ENCODE measurements at places on chromosomes 3 and 15. TPM values are rescaled to one million over a fixed set of nuclear protein-coding genes. Genes with fewer than 3 reads are reported as not detected.

GRCh38 chr3:54235998-54236397 is 113.6 kb downstream of the CACNA2D3 start:
- H3K36me3 ChIP-seq, result no peaks in the 10 kb centered on the region
- H3K27ac ChIP-seq, result no peak overlapping the region
- H3K4me1 ChIP-seq, result no peaks in the 10 kb centered on the region

GRCh38 chr3:131200636-131201199 is 174.0 kb downstream of the NEK11 start:
- no peak overlapping the region for H3K4me3 ChIP-seq
- no peak overlapping the region for H3K27ac ChIP-seq
- no peaks in the 10 kb centered on the region for H3K36me3 ChIP-seq
- no peak for DNase-seq

DNA sequence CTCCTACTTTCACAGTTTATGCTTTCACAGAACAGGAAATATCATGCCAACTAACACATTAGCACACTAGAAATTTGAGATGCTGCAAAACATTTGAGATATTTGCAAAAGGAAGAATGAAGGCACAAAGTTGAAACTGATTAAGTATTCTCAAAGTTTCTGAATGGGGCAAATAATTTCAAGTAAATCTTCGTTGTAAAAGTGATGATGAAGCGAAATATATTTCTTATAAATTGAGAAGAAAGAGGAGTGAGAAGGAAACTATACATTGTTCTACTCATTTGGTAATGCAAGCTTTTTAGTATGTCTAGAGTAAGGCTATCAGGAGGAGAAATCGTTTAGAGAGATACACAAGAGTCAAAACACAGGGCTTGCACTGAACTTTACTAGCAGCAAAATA is 24.3 kb upstream of the LSAMP start:
- H3K27ac ChIP-seq, result no peak overlapping the region
- no peak for DNase-seq
- no peak overlapping the region for H3K4me3 ChIP-seq
- no peaks in the 10 kb centered on the region for H3K27me3 ChIP-seq
- H3K36me3 ChIP-seq, result no peaks in the 10 kb centered on the region

GRCh38 chr3:46065750-46066256 is 38.5 kb upstream of the XCR1 start:
- no peaks in the 10 kb centered on the region for H3K36me3 ChIP-seq
- DNase-seq, result no peak
- H3K4me3 ChIP-seq, result no peak overlapping the region
- no peak overlapping the region for H3K27ac ChIP-seq

DNA sequence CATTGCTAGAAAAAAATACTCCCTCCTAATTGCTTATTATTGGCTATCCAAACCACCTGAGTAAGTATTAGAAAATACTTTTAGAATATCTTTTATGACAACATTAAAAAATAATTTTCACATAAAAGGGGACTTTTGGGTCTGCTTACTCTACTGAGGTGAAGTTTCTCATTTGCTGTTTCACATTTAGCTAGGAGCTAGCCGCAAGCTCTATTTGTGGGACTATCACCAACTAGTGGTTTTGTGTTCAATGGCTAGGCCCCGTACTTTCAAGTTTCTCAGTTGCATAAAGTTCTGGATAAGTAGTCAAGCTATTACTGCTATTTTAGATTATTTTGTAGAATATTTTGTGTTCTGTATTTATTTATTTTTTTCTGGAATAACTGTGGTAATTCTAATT is 244.2 kb upstream of the SLITRK3 start:
- H3K27me3 ChIP-seq, result no peaks in the 10 kb centered on the region
- no peaks in the 10 kb centered on the region for H3K36me3 ChIP-seq
- no peak overlapping the region for H3K27ac ChIP-seq
- H3K4me1 ChIP-seq, result no peaks in the 10 kb centered on the region
- no peak overlapping the region for H3K4me3 ChIP-seq

- no peak overlapping the region for H3K27ac ChIP-seq
- no peaks in the 10 kb centered on the region for H3K4me1 ChIP-seq
- peaks cover 18% of the 10 kb centered on the region for H3K27me3 ChIP-seq
Observed at GRCh38 chr15:81176291-81176893, 20.3 kb upstream of the IL16 start.

DNA sequence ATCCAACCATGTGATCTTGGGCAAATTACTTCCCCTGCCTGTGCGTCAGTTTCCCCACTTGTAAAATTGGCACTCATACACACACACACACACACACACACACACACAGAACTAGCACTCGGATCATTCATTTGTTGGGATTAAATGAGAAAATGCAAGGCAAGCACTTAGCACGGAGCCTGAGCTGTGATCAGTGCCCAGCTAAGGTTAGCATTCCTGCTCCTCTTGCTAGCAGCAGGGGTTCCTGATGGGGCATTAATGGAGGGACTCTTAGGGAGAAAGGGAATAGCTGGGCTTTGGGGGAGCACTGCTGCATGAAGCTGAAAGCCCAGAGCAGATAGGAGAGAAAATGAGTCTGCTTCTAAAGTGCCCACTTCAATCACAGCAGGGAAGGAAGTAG is 187.7 kb upstream of the C2CD4B start:
- DNase-seq, result no peak
- no peaks in the 10 kb centered on the region for H3K4me1 ChIP-seq
- no peak overlapping the region for H3K27ac ChIP-seq

- peaks cover 23% of the 10 kb centered on the region for H3K36me3 ChIP-seq
- no peaks in the 10 kb centered on the region for H3K27me3 ChIP-seq
- no peak overlapping the region for H3K4me3 ChIP-seq
- DNase-seq, result no peak
Observed at GRCh38 chr3:119826711-119827608, 45.1 kb downstream of the NR1I2 start.

- H3K4me3 ChIP-seq, result peak overlapping the region; percentile 68
- peaks cover 3% of the 10 kb centered on the region for H3K36me3 ChIP-seq
- H3K27me3 ChIP-seq, result no peaks in the 10 kb centered on the region
- DNase-seq, result no peak
Observed at GRCh38 chr3:71244826-71245488, 338.6 kb downstream of the FOXP1 start.

DNA sequence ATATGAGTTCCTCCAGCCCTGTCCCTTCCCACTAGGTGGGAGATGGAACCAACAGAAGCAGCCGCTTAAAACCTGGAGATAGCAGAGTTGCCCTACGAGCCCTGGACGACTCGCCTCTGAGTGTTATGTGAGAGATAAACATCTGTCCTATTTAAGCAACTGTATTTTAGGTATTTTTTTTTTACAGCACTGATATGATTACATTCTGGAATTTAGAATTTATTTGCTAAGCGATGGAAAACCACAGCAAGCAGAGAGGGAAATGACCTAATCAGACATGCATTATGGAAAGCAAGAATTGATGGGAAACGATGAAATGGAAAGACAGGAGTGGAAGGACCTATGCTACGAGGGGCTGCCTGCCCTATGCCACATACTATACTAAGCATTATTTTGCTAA is 379.0 kb upstream of the IL12A start:
- H3K36me3 ChIP-seq, result no peaks in the 10 kb centered on the region
- H3K4me1 ChIP-seq, result no peaks in the 10 kb centered on the region
- H3K4me3 ChIP-seq, result no peak overlapping the region
- no peak for DNase-seq

Gene RBPMS2
- 4.8 TPM for total RNA-seq

Gene ACOX2
- 0.51 TPM for total RNA-seq

Gene IQCH
- 1.2 TPM for total RNA-seq
